Activated CD4-positive, alpha-beta T cell treated with anti-CD3 and anti-CD28 coated beads for 24 hours (primary cell): ENCODE measurements at places on chromosomes 2 and 18.

GRCh38 chr2:151118269-151118668 is 143.4 kb downstream of the RBM43 start:
- DNase-seq = no peak

DNA sequence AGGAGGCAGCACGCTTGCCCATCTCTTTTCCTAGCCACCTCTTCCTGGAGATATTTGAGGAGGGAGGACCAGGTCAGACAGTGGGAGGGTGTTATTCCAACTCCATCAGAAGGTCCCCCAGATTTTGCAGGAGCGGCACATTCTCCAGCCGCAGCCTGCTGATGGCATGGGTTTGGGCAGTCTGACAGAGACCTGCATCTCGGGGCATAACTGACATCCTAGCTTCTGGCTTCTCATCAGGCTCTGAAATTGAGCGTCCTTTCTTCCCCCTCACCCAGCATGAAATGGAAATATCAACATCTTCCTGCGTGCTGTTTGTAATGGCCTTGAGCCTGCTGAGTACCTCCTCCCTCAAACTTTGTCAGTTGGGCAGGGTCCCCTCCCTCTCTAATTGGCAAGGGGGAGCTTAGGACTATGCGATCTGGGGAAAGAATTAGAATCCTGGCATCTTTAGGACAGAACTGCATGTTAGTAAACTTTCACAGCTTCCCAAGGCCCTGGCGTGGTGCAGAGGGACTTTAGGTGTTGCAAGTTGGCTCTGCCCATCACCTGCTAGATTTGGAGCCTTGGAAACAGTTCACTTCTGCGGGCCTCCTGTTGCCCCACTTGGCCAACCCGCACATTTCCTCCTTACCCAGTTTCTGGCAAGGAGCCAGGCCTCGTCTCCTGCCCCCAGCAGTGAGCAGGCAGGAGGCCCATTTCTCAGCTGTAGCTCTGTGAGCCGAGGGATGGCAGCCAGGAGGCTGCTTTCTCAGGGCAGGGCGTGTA is 2.2 kb downstream of the ITM2C start:
- no peak for DNase-seq

DNA sequence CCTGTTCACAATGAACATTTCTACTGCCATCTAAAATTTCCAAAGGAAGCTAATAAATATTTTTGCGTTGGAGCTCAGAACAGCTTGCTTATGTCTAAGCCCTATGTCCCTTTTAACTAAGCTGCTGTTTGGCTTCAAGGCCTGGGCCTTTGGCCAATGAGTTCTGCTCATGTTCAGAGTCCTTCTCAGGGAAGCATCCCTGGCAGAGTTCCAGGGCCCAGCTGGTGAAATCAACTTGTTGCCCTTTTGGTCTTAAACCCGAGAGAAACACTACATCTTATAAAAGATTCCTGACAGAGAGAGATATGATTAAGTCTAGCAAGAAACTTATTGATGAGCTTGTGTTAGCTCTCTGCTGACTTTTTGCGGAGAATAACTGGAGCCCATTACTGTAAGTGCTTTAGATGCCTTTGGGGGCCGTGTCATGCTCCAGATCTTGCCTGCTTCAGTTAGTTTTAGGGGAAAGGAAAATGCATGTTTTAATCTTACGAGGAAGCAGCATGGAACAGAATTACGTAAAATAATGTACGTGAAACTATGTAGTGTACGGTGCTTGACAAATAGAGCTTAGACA is 102.5 kb upstream of the NOSTRIN start:
- no peak for DNase-seq

- peak; percentile 39 for DNase-seq
These were observed 776 bp upstream of the KLF7 start for GRCh38 chr2:207166349-207167098.

- DNase-seq = no peak
These were observed 1250.2 kb downstream of the LRP1B start for GRCh38 chr2:140880573-140880972.

GRCh38 chr2:8094526-8094925 is 587.3 kb upstream of the ID2 start:
- DNase-seq = no peak

GRCh38 chr2:184174493-184175104 is 423.7 kb upstream of the ZNF804A start:
- DNase-seq = no peak

DNA sequence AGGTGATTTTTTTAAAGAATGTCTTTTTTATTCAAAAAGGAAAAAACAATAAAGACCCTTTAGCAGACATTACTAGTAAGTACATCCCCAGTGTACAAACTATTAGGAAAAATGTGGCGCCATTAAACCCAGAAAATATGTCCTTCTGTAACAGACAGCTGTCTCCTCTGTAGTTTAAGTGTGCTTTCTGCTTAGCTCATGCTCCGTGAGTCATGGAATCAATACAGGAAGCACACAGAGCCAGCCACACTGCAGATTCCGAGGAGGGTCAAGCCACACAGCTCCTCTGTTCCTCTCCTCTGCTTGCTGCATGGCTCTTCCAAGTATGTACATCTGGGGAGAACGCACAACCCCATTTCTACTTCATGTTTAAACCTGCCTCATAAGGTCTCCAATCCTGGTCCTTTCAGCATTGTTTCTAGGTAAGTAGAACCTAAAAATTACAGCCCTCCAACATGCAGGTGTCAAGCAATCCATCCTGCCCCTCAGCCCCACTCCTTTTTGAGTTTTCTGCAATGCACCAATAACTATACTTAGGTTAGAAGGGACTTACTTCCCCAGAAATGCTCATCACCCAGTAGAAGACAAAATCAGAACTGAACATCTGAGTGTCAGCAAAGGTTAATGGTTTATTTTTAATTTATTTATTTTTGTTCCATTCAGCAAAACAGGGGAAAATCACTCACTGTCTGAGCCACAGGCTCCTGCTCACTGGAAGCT is 37.5 kb downstream of the ACVR1 start:
- DNase-seq = no peak

GRCh38 chr2:191836471-191836852 is 10.4 kb downstream of the CAVIN2 start:
- no peak for DNase-seq

- DNase-seq = no peak
These were observed 698.2 kb downstream of the TRIB2 start for GRCh38 chr2:13414897-13415296.

GRCh38 chr2:229372207-229372606 is 101.1 kb upstream of the PID1 start:
- no peak for DNase-seq

DNA sequence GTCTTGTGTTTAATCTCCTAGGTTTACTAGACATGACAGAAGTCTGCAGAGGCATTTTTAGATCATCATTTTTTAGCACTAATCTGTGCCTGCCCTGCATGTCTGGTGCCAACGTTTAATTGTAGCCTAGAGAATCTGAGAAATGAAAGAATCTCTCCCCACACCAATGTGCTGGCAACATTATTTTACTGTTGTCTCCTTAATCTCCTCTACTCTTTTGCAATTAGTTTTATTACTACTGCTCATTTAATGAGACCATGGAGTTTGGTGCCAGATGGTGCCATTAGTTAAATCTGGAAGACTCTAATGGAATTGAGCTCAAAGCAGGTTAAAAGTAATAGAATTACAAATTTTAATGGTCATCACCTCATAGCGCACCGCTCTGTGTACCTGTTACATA is 4.0 kb upstream of the SPP2 start:
- DNase-seq = no peak

DNA sequence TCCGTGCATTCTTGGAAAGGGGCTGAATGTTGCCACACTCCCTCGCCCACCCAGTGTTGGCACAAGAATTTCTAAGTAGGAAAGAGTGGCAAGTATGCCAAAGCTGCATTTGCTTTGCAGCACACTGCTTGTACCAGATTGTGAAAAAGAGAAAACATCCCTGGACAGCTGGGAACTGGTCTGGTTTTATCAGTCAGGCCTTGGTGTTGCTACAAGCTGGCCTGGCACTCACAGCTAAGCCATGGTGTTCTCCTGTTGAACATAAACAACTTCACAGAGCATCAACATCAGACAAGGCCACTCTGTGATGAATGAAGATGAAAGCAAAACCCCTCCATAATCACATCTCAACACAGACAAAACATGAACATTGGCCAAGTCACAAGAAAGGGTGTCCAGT is 4.2 kb upstream of the TRABD2A start:
- DNase-seq = no peak

GRCh38 chr2:231361701-231362554 is 33.6 kb upstream of the B3GNT7 start:
- DNase-seq = no peak

DNA sequence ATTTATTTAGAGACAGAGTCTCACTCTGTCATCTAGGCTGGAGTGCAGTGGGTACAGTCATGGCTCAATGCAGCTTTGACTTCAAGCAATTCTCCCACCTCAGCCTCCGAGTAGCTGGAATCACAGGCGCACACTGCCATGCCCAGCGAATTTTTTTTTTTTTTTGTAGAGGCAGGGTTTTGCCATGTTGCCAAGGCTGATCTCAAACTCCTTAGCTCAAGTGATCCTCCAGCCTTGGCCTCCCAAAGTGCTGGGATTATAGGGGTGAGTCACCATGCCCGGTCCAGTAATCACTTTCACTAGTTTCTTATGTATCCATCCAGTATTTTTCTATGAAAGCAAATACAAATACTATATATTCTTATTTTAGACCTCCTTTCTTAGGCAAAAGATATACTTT is 24.0 kb downstream of the PRKAG3 start:
- DNase-seq = no peak

- no peak for DNase-seq
These were observed 326.7 kb downstream of the METTL4 start for GRCh38 chr18:2244641-2245040.

DNA sequence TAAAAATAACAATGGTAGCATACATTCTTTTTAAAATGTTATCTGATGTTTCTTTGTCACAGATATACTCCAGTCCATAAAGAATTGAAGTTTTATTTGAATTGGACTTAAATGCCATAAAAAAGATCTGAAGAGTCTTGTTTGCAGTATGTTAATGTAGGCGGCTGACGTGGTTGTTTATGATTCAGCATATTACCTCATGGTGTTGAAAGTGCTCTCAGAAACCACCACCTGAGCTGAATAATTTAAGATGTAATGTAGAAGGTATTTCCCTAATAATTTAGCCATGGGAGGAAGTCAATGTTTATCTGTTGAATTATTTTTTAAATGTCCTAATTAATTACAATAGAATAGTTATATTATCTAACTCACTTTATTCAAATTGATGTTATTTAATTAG is 58.6 kb upstream of the CHN1 start:
- no peak for DNase-seq

GRCh38 chr2:32424739-32425138 is 67.9 kb downstream of the BIRC6 start:
- no peak for DNase-seq
